Left colon (tissue), 2 donors: ENCODE measurements at places on chromosomes 2 and 18.
A peak's percentile ranks its signal among the peaks of the same experiment; 100 is the strongest.

GRCh38 chr2:230327418-230328154 is 593 bp downstream of the SP140L start:
- DNase-seq = no peak

DNA sequence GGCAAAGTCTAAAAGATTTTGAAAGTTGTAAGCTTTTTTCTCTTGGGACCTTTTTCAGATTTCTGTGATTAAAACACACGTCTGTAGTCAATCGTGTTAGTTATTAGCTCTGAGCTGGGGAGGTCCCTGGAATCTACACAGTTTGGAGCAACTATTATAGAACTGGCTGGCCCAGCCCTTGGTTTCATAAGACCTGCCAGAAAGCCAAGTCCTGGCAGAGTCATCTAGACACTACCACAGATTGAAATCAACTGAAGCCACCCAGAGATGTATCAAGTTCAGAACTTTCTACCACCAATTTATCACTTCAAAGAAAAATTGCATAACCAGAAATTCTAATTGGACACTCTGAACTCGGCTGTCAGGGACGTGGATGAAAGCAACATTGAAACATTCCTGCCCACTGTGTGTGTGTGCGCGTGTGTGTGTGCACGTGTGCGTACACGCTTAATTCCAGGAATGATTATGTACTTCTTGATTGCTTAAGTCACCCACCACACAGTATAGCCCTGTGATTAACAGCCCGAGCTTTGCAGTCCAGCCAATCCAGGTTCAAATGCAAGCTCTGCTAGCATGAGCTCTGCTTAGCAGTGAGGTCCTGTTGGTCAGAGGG is 126.3 kb downstream of the TPGS2 start:
- DNase-seq = no peak

- no peak for DNase-seq
Measured at GRCh38 chr18:9712130-9712577, 4.1 kb downstream of the RAB31 start.

GRCh38 chr2:101231937-101232730 is 20.6 kb upstream of the CNOT11 start:
- no peak for DNase-seq

- no peak for DNase-seq
Measured at GRCh38 chr2:221911890-221912289, 339.8 kb upstream of the EPHA4 start.

GRCh38 chr18:78421392-78421791 is 558.2 kb upstream of the SALL3 start:
- DNase-seq = no peak

DNA sequence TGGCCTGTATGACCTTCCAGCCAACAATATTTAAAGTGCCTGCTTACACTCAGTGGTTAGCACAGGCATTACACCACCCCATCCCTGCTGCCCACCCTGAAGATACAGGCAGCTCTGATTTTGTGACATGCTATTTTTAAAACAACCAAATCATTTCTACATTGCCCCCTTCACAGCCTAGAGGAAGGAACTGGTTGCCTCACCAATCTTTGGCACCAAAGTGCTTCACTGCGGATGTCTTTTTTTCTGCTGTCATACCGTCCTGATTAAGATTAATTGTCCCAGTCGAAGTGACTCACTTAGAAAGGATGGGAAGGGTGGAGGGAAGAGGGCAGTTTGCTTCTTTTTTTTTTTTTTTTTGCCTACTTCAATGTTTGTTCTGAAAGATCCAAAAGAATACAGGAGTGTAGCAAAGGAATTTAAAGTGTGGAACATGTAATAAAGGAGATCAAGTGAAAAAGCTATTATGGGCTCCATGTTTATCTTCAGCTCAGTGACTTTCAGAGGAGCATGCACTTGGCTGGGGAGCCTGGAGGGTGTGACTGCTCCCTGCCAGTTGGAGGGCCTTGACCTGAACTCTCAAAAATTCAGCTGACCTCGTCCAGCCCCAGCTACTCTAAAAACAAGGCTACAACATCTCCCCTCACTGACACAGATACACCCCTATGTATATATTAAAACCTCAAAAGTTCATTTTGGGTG is 501.1 kb upstream of the TNP1 start:
- peak; percentile 30 for DNase-seq

GRCh38 chr2:43327119-43327518 is 100.7 kb upstream of the ZFP36L2 start:
- no peak for DNase-seq

- DNase-seq = no peak
Measured at GRCh38 chr2:239814116-239814860, 210.9 kb downstream of the NDUFA10 start.

- DNase-seq = no peak
Measured at GRCh38 chr2:29518646-29519337, 402.6 kb downstream of the ALK start.

- DNase-seq = no peak
Measured at GRCh38 chr2:133173224-133173623, 395.0 kb downstream of the NCKAP5 start.

DNA sequence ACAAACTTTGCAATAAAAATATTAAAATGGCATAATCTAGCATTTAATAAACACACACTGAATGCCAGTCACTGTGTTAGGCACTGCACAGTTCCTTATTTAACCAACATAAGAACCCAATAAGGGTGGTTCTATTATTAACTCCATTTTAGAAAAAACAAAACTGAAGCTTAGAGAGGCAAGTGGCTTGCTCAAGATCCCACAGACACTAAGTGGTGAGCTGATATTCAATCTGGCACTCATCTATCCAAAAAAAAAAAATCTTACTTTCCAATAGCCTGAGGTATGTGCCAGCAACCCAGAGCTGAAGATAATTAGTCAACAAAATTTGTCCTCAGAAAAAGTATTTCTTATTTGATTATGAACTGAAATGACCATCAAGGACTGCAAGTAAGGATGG is 799 bp downstream of the CYTIP start:
- DNase-seq = no peak

- no peak for DNase-seq
Measured at GRCh38 chr18:48525671-48526070, 13.2 kb upstream of the CTIF start.

DNA sequence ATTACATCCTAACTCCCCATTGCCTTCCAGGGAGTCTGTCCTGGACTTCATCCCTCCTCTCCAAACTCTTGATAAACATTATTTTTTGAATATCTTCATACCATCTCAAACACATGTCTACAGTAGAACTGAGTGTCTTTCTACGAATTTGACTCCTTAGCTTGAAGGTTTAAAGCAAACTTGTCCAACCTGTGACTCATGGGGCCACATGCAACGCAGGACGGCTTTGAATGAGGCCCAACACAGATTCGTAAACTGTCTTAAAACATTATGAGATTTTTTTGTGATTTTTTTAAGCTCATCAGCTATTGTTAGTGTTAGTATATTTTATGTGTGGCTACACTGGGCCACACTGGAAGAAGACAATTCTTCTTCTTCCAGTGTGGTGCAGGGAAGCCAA is 98.1 kb downstream of the PARD3B start:
- DNase-seq = no peak

DNA sequence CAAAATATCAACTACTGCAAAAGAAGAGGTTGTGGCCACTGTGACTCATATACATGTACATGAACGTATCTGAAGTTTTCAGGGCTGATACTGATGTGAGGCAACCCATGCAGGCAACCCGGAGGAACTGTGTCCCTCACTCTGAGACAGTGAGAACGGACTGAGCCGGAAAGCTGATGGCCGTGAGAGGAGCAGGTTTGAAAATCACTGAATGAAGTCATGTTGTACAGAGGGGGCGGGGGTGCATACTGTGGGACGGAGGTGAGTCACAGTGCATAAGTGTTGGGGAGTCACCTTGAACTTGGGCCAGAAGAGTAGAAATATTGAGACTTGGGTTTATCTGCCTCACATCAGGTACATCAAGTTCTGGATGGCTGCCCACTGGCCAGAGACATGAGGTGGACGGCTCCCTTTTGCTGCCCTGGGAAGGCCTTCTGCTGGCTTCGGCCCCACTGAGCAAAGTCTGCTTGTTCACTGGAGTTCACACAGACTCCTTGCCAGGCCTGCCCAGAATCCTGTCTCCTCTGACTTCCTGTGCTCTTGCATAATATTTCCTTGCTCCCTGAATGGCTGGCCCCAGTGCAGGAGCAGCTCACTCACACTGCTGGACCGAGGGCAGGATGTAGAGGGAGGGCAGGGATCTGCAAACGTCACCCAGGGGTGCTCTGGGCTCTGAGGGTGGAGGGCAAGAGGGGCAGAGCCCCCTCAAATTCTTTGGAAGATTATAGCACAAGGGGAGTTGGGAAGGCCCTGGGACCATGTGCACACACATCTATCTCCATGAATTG is 18.1 kb downstream of the EPAS1 start:
- DNase-seq = peak; percentile 90

DNA sequence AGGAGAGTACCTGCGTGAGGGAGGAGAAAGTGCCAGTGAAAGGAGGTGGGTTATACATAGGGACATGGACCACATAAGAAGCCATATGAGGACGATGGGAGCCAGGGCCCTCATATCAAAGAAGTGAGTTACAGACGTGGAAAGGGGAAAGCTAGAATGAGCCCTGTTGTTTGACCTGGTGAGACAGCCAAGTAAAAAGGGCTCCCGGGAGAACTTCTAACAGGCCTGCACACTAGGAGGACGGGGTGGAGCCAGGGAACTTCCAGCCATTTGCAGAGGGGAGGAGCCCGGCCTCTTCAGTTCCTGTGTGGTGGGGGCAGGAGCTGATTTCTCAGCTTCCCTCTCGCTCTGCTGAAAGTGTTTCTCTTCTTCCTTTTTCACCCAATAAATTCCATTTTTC is 84.1 kb upstream of the SLC66A3 start:
- DNase-seq = no peak

GRCh38 chr2:21330786-21331391 is 207.1 kb downstream of the TDRD15 start:
- DNase-seq = no peak

- DNase-seq = no peak
Measured at GRCh38 chr2:229170916-229171315, 100.2 kb downstream of the PID1 start.

GRCh38 chr2:118834440-118834810 is 13.0 kb downstream of the EN1 start:
- DNase-seq = no peak

- DNase-seq = no peak
Measured at GRCh38 chr2:44954889-44955592, 13.5 kb downstream of the SIX3 start.

- DNase-seq = no peak
Measured at GRCh38 chr2:149989447-149990063, 402.0 kb upstream of the MMADHC start.

DNA sequence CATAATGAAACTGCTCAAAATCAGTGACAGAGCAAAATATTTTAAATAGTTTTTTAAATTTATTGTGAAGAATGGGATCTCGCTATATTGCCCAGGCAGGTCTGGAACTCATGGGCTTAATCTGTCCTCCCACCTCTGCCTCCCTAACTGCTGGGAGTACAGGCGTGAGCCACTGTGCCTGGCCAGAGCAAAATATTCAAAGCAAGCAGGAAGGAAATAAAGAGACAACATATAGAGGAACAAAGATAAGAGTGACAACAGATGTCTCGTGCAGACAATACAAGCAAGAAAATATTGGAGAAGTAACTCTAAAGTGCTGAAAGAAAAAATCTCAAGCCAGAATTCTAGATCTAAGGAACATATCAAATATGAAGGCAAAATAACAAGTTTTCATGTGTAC is 5.0 kb upstream of the SCLY start:
- DNase-seq = no peak

DNA sequence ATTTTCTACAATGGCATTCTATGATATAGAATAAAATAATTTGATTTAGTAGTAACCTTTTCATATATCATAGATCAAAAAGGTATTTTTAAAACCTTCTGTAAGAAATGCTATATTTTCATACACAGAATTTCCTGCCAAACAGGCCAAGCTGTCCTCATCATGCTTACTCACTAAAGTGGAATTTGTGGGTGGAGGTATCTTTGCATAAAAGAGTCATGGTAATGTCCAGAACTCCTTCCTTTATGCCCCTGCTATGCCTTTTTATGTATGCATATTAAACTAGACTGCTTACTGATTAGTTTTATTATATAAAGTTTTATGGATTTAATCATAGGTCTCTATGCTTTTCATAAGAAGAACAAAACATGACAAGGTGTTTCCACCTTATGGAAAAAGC is 27.5 kb upstream of the MARCHF7 start:
- DNase-seq = no peak

- DNase-seq = no peak
Measured at GRCh38 chr2:64298161-64298560, 153.9 kb upstream of the PELI1 start.

DNA sequence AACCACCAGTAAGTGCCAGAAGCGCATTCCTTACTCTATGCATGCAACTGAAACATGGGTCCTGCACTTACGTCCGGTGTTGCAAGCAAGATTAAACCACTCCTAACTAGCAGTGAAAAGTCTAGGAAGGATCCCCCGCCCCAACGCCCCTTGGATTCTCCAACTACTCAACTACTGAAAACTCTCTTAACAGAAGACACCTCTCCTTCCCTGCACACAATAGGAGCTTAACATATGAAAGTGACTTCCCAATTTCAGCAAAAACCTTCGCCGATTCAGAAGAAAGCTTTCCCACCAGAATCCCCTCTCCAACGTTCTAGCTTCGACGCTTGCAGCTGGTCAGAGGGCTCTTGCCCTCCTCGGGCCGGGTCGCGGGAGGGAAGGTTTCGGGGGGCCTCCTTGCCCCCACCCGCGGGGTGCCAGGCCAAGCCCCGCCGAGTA is 578 bp downstream of the IWS1 start:
- peak; percentile 41 for DNase-seq

- no peak for DNase-seq
Measured at GRCh38 chr2:205770577-205770976, 88.3 kb downstream of the NRP2 start.

- DNase-seq = no peak
Measured at GRCh38 chr2:132816234-132816633, 146.2 kb upstream of the LYPD1 start.

- no peak for DNase-seq
Measured at GRCh38 chr2:19198381-19198780, 160.0 kb downstream of the OSR1 start.

- DNase-seq = no peak
Measured at GRCh38 chr2:72955228-72956049, 38.1 kb downstream of the EMX1 start.

DNA sequence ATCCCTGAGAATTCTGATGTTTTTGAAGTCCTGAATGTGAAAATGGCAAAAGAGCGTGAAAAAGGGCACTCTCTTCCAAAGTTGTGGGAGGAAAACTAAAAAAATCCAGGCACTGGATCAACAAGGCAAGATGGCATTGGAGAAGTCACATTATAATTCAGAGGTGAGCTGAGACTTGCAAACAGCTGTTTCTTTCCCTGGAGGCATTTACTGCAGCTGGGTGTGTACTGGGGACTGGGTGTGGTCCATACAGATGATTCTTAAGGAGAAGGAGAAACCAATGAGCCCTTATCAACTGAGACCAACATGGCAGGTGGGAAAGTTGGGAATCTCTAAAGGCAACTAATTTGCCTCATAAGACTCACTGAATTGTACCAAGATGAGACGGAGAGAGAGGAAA is 313.9 kb downstream of the TRIB2 start:
- DNase-seq = no peak

GRCh38 chr18:63097178-63097577 is 222.4 kb downstream of the BCL2 start:
- no peak for DNase-seq
